ENCODE measurements at places on chromosomes 7 and 10.

DNA sequence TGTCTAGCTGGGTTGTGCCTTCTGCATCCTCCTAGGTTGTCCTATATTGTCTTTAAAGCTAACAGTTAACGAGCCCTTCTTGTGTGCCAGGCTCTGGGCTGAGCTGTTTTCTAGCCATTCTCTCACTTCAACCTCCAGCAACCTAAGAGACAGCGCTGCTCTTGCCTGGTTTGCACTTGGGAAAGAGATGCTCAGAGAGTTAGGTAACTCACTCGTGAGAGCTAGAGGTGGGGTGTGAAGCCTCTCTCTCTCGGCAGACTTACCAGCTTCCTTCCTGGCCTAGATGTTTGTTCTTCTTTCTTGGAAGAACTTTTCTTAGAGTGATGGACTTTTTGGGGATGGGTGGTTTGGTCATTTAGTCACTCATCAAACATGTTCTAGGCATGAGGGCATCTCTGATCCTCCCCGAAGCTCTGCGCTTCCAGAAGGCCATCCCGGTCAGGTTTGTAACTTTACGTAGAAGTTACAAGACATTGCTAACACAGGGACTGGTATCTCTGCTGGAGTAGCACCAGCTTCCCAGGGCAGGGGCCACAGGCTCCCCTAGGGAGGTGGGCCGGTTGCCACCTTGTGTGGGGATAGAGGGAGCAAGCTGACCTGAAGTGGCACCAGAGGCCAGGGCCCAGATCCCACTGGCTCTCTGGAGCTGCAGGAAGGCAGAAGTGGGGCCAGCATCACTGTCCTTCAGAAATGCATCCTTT is 14.3 kb downstream of the TSPAN15 start:
- peak; percentile 16 for DNase-seq

- DNase-seq = peak; percentile 18
These were observed 285.8 kb upstream of the CACNA2D1 start for GRCh38 chr7:82729172-82730030.

DNA sequence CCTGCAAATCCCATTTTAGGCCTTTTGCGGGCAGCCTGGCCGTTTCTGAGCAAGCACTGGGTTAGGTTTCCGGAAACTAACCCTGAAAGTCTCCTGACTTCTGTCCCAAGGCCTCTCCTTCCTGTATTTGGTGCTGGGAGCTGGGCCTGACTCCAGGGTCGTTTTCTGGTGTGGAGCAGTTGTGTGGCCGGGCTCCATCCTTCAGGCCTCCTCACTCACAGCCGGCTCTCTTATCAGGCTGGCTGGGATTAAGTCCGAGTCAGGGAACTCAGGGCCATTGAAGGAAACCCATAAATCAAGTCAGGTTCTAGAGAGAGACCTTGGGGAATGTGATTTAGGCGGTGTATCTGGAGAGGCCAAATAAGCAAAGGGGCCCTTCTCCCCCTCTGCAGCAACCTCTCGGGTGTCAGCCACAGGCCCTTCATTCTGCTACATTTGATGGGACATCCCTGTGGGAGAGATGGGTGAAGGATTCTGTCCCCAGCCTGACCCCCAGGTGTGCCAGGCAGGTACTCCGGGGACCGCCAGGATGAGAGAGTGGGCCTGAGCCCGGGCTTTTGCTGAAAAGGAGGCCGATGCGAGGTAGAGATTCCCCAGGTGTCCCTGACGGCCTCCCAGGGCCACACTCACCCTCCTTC is 3.3 kb downstream of the GATA3 start:
- no peak for DNase-seq

DNA sequence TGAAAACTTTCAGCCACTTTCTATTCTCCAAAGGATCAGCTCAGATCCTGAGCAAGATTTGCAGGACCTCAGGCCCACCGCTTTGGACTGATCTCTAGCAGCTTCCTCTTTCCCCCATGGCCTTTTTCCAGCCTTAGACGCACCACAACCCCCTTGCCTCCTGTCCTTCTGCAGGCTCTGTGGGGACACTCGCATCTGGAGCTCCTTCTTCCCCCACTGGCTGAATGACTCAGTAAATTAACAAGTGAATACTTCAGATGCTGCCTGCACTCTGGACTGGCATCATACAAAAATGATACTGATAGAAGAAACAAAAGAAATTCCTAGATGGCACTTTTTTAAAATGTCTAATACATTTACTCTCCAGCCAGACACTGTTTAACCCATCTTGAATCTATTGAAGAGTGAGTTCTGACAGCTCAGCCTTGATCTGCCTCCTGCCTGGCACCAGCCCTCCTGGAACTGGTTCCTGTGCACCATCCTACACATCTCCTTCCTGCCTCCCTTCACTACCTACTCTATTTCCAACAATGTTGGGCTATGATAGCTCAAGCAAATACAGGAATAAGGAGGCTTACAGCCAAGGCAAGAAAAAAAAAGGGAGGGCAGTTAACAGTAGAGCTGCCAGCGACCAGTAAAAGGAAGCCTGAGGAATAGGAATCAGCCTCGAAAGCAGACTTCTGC is 3.3 kb downstream of the FRMPD2 start:
- DNase-seq = no peak

GRCh38 chr10:58384095-58384494 is 1.1 kb upstream of the TFAM start:
- DNase-seq = peak; percentile 44

DNA sequence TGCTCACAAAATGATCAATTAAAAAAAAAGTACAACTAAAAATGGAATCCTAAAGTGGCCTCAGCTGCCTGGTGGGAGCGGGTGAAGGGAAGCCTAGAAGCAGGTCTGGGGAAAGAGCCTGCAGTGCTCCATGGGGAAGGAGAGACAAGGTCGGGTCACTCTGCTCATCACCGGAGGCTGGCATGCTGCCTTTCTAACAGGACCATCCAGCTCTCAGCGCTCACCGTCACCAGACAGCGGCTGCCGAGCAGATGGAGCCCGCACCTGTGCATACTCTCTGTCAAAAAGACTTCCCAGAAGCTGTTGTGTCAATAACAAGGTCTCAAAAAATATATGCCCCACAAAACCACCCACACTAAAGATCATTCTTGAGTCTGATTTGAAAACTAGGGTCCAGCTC is 112.8 kb downstream of the BAMBI start:
- DNase-seq = no peak

- no peak for DNase-seq
These were observed 22.7 kb downstream of the EXOC4 start for GRCh38 chr7:133275446-133276095.

- no peak for DNase-seq
These were observed 141.7 kb upstream of the SEMA3D start for GRCh38 chr7:85328456-85328998.

DNA sequence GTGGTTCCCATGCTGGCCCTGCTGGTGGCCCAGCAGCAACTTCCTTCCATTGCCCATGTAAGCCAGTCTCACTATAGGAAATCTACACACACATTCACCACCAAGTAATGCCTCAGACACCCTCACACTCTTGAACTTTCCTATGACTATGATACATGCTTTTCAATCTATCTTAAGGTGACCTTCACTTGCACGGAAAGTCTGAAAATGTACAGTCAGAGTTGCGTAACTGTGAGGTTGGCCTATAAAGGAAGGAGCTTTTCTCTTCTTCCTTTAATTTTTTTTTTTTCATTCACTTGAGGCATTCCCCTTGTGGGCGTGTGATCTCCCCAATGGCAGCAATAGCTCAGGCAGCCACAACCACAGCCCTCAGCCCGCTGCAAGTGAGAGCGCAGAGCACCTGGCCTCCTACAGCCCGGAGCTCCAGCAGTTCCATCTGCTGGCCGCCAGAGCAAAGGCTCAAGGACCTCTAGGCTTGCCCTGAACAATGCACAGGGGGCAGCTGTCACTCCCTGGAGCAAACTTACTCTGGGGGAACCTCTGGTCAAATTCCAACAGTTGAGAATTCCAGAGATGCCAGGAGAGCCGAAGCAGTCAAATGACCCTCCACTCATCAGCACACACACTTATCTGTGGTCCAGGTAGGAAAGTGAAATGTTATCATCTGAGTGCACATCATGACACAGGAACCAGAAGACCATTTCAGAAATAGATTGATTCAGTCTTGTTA is 123.1 kb upstream of the ADO start:
- DNase-seq = peak; percentile 73

- no peak for DNase-seq
These were observed 137.2 kb downstream of the PHTF2 start for GRCh38 chr7:77935652-77936348.

- no peak for DNase-seq
These were observed 1.2 kb upstream of the AHR start for GRCh38 chr7:17297243-17297642.

GRCh38 chr10:99431190-99431760 is 851 bp upstream of the GOT1 start:
- DNase-seq = peak; percentile 3

GRCh38 chr7:3087243-3087755 is 43.6 kb upstream of the CARD11 start:
- no peak for DNase-seq

GRCh38 chr7:89283302-89283701 is 487.8 kb upstream of the TEX47 start:
- DNase-seq = no peak

- DNase-seq = no peak
These were observed 18.1 kb downstream of the NOC3L start for GRCh38 chr10:94344522-94345122.

- DNase-seq = no peak
These were observed 187.9 kb downstream of the PTPRN2 start for GRCh38 chr7:158399762-158400161.

DNA sequence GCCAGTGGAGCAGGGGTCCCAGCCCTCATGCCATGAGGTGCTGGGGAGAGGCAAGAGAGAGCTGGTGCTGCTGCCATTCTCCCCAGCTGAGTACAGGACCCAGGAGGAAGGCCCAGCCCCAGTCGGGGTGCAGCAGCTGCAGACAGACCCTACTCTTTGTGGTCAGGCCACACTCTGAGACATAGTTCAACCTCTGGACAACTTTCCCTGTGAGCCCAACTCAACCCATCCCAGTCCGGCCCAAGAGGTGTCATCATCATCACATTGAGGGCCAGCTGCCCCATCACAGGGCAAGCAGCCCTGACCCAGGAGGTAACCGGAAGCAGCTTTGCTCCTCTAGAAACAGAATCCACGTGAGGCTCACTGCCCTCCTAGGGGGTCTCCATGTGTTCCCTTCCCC is 133.8 kb upstream of the KCNMA1 start:
- no peak for DNase-seq

DNA sequence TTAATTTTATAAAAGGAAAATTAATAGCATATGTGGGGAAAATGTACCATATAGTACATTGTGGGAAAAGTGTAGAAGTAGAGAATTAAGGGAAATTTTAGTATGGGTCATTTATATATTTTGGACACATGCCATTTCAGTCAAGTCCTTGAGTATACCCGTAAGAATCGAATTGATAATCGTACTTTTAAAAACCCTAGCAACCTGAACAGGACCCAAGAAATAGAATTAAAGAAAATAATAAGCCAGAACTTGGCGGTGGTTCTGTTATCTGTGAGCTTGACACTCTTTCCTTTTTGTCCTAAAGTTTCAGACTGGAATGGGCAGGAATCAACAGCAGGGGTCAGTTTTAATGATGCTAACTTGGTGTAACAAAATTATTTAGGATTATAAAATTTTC is 221.0 kb downstream of the CDK14 start:
- no peak for DNase-seq

GRCh38 chr10:130686689-130687300 is 550.6 kb downstream of the GLRX3 start:
- no peak for DNase-seq

- DNase-seq = peak; percentile 39
These were observed 101.9 kb upstream of the TNRC18 start for GRCh38 chr7:5525271-5526099.

- no peak for DNase-seq
These were observed 33.3 kb downstream of the DNAJB12 start for GRCh38 chr10:72321248-72322029.

DNA sequence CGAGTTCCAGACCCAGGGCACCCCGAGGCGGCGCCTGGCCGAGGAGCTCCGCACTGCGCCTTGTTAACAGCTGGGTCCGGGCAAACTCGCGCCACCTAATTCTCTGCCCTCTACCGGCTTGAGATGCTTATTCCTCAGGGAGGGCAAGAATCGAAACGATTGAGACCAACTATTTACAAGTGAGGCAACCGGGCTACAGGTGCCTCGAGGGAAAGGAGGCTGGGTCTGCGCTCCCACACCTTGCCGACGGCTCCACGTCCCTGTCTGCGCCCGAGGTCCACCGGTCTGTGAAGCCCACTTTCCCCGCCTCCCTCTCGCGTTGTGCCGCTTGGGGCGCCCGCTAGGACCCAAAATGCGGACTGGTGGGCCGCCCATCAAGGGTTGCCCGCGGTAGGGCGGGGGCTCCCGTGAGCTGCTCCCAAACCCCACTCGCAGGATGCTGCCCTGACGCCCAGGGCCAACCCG is 527 bp downstream of the AKR1B1 start:
- peak; percentile 61 for DNase-seq

GRCh38 chr7:94823947-94824346 is 83.4 kb upstream of the PPP1R9A start:
- DNase-seq = no peak

DNA sequence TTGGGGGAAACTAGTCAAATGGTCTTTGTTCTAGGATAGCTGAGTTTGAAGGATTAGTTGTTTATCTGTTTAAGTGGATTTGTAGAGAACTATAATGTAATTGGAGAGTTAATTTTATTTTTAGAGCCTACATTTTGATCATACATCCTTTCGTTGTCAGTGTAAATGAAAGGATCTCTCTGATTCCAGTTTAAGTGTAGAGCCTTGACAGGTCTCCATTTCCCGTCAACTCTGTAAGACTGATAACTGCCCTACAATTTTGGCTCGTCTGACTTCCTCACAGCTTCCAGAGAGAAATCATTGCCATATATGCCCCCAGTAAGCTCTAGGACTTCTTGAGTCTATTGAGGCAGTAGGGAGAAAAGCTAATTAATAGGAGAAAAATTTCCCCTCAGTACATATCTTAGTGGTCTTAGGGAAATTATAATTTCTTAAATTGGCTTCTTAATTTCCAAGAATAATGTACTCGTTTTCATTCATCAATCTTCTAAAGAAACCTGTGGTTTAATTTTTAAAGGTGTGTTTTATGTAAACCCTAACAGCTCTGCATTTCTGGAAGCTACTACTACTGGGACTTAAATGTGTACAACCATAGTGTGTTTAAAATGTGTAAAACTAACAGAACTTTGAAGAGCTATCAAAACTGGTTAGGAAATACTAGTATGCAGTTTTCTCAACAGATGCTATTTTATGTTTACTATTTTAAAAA is 3.8 kb downstream of the KMT2E start:
- DNase-seq = no peak

DNA sequence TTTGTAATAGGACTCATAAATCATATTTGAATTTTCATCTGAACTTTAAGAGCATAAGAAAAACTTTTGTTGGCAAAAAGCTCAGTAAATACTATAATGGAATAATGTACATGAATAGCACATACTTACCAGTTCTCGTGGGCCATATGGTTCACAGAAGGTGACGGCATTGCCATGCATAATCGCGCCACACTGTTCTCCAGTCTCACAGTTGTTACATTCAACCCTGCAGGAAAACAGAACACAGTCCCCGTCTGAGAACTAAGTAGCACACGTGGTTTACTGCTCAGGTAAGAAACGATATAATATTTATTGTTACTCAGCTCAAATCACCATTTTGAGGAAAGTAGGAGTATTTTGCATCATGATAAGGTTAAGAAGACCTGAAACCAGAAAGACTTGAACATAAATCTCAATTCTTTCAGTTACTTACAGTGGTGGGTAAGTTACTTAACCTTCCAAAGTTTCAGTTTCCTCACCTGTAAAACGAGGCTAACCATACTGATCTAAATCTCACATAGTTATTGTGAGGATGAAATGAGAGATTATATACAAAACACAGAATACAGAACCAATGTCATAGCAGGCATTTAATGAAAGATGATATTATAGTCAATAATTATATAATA is 261.4 kb downstream of the RELN start:
- DNase-seq = no peak

GRCh38 chr7:137597856-137598255 is 248.9 kb downstream of the DGKI start:
- DNase-seq = no peak
